ENCODE measurements at places on chromosomes 4 and X.

DNA sequence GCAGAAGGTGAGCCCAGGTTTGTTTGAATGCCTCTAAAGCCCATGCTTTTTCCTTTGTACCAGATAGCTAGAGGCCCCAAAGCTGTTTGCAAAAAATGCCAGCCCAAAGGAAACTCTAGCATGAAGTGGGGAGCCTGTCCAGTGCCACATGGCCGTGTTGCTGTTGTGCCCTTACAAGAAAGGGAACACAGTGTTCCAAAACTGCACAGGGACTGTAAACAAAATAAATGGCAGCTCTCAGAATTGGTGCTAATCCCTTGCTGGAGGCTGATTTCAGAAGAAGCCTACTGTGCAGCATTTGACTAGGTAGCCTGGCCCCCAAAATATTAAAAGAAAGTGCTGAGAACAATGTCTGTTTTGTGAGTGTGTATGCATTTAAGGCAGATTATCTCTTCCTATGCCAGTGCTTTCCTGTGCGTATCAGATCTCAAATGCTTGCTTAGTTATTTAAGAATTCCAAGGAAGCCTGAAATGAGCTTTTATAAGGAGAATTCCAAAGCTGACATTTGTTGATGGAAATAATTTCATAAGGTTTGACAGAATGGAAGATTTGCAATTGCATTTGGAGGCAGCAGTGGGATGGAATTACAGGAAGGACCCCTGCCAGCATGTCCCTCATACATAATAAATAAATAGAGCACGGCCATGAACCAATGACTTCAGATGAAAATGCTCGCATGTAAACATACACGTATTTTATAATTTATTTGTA lies 115.7 kb downstream of the IRF2 start:
- no peak for DNase-seq

DNA sequence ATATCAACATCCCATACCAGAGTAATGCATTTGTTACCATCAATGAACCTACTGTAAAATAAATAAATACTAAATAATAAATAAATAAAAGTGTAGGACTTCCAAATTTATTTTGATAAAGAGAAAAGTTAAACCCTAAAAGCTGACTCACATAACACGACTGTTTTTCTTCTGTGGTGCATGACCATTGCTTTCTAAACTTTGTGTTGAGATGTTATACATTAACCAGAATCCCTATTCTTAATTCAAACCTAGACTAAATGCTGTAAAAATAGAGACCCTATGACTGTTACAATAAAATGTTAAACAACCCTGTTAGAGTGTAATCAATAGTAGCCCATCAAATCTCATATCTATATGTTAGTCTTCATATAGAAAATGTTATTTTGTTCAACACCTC lies 20.9 kb upstream of the PRMT9 start:
- DNase-seq = no peak

DNA sequence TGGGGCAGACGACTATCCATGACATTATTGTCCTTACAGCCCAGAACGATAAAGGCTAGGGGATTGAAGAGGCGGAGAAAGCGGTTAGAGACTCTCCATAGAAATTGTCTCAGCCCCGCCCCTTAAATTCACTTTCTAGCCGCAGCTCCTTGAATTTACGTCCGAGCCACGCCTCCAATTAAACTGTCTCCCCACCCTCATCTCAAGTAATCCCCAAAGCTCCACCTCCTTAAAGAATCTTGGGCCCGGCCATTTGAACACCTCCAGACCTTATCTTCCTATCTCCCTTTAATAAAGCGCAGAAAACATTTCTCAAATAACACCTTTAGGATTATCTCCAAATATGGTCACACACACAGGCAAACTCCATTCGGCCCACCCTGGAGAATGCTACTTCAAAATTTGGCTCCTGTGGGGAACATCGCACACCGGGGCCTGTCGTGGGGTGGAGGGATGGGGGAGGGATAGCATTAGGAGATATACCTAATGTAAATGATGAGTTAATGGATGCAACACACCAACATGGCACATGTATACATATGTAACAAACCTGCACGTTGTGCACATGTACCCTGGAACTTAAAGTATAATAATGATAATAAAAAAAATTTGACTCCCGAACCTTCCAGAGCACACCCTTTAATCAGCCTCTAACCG lies 7.2 kb upstream of the MAGIX start:
- no peak for DNase-seq

- peak; percentile 6 for DNase-seq
Observed at GRCh38 chr4:152696764-152697261, 17.0 kb upstream of the TMEM154 start.

DNA sequence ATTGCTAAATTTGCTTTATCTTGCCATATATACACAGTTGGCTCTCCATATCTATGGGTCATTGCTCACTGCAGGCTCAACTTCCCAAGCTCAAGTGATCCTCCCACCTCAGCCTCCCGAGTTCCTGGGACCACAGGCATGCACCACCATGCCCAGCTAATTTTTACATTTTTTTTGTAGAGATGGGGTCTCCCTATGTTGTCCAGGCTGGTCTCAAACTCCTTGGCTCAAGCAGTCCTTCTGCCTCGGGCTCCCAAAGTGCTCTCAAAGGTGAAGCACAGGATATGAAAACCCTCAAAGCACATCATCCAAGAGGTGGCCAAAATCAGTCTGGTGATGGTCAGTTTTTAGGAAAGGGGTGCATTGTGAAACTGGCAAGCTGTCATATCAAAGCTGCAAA lies 11.8 kb downstream of the CDS1 start:
- no peak for DNase-seq

- no peak for DNase-seq
Observed at GRCh38 chrX:121356139-121356849, 308.9 kb downstream of the GLUD2 start.

DNA sequence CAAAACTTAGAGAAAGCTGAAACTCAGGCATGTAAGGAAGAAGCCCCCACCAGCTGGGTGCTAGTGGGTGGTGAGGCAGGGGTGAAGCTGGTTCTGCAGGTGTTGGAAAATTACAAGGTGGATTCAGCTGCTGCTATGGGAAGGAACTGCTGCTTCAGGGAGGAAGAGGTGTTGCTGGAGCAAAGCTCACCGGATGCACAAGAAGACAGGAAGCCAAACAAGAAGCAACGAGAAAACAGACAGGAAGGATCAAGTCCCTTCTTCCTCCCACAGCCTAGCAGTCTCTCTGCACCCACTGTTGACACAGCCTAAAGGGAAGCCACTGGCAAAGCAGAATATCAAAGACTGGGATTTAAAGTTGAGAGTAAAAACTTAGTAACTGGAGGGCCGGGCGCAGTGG lies 100.2 kb upstream of the JADE1 start:
- no peak for DNase-seq

GRCh38 chrX:134202561-134202960 lies 34.4 kb upstream of the CCDC160 start:
- DNase-seq = no peak

- no peak for DNase-seq
Observed at GRCh38 chr4:155984106-155984797, 30.6 kb upstream of the CTSO start.

GRCh38 chrX:368811-369562 lies 17.7 kb downstream of the PPP2R3B start:
- DNase-seq = no peak

GRCh38 chr4:182916483-182917181 lies 554 bp downstream of the DCTD start:
- no peak for DNase-seq

GRCh38 chr4:8107146-8107657 lies 51.4 kb downstream of the ABLIM2 start:
- DNase-seq = no peak

GRCh38 chrX:40015693-40016092 lies 82.1 kb downstream of the BCOR start:
- no peak for DNase-seq

GRCh38 chr4:30821859-30822612 lies 101.9 kb downstream of the PCDH7 start:
- DNase-seq = no peak

DNA sequence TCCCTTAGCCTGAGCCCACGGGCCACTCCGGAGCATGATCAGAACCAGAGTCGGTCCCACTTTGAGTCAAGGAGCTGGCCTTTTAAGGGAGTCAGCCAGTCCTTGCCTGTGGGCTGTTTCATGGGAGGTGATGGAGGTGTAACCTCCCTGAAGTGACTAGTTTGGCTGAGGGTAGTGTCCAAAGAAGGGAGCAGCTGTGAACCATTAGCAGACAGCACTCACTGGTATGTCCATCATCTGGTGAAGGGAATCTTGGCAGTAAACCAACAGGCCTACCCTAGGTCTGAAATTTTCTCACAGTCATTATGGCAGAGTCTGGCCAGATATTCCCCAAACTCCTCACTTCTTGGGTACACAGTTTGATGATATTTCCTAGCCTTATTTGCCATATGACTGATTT lies 12.3 kb upstream of the REPS2 start:
- DNase-seq = no peak

GRCh38 chrX:32749070-32749469 lies 462.3 kb downstream of the DMD start:
- DNase-seq = no peak

GRCh38 chrX:13007519-13008188 lies 32.7 kb downstream of the TMSB4X start:
- no peak for DNase-seq

GRCh38 chr4:56147371-56147770 lies 198.6 kb downstream of the CEP135 start:
- no peak for DNase-seq

- DNase-seq = no peak
Observed at GRCh38 chrX:153734871-153735270, 10.2 kb downstream of the ABCD1 start.

GRCh38 chrX:17047224-17047623 lies 100.8 kb downstream of the REPS2 start:
- DNase-seq = no peak

GRCh38 chr4:170497689-170498088 lies 407.9 kb upstream of the AADAT start:
- no peak for DNase-seq

GRCh38 chr4:89823416-89823815 lies 13.5 kb downstream of the SNCA start:
- DNase-seq = no peak

DNA sequence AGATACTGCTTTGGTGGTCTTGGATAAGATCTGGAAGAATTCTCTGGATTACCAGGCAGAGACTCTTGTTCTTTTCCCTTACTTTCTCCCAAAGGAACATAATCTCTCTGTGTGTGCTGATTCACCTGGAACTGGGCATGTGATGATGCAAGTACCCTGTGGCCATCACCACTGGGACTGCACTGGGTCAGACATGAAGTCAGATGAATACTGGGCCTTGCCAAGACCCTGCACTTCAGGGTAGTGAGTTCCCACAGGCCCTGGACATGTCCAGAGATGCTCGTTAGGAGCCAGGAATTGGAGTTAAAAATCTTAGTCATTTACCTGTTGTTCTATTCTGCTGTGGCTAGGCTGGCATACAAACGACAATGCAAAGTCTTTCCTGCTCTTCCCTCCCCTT lies 290.1 kb upstream of the BMP3 start:
- no peak for DNase-seq

GRCh38 chr4:55871299-55871800 lies 17.9 kb downstream of the EXOC1 start:
- DNase-seq = no peak

DNA sequence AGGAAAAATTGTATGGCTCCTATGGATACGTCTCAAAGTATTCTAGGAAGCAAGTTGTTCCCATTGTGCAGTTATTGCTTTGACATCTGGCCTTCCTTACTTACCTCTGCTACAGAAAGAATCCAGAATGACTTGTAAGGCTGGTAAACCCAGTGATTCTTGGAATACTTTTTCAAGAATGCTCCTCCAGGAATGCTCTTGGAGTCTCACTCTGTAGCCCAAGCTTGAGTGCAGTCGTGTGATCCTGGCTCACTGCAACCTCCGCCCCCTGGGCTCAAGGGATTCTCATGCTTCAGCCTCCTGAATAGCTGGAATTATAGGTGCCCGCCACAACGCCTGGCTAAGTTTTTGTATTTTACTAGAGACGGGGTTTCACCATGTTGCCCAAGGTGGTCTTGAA lies 38.1 kb downstream of the GAB1 start:
- no peak for DNase-seq

DNA sequence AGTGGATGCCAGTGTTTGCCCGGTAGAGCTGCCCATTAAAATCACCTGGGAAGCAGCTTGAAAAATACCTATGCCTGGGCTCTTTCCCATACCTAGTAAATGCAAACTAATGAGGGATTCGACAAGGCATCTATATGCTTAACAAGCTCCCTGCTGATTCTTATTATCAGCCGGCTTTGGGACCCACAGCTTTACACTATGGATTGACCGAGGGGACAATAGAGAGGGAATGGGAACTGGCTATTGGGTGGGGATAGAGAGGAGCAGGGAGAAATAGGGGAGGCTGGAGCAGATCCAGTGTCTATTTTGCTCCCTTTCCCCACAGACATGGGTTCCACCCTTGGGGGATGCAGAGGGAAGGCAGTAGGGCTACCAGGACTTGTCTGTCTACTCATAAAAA lies 103.1 kb upstream of the TEX13D start:
- DNase-seq = no peak

GRCh38 chr4:54067166-54067565 lies 2.8 kb upstream of the CHIC2 start:
- DNase-seq = no peak

GRCh38 chr4:107902715-107903114 lies 28.6 kb upstream of the CYP2U1 start:
- DNase-seq = no peak

- DNase-seq = no peak
Observed at GRCh38 chr4:39587881-39588280, 50.8 kb downstream of the SMIM14 start.

DNA sequence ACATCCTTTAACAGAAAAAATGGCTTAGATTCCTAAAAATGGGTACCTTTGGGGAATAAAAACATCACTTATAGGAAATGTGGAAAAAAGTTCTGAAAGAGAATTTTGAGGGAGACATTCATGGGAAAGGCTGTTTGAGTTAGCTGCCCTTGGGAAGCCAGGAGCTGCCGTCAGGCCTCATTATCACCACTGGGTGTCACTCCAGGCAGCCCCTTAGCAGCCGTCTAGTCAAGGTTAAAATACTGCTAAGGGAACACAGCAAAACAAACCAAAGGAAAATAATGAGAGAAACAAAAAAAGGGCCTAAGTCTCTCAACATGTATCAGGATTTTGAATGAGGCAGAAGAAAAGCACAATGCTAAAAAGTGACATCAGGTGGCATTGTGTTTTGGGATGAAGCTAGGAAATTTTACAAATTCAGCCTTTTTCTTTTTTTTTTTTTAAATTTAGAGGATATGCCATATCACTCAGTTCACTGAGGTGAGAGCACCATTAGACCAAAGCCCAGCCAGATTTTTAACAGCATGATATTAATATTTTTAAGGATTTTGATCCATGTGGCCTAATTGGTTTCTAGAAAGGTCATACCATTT lies 235.3 kb downstream of the GPAT3 start:
- DNase-seq = no peak
